ENCODE measurements at places on chromosomes 4 and X.

GRCh38 chr4:85886665-85887064 is 411.7 kb downstream of the ARHGAP24 start:
- DNase-seq = no peak

- DNase-seq = no peak
Measured at GRCh38 chr4:38532908-38533499, 131.0 kb upstream of the KLF3 start.

DNA sequence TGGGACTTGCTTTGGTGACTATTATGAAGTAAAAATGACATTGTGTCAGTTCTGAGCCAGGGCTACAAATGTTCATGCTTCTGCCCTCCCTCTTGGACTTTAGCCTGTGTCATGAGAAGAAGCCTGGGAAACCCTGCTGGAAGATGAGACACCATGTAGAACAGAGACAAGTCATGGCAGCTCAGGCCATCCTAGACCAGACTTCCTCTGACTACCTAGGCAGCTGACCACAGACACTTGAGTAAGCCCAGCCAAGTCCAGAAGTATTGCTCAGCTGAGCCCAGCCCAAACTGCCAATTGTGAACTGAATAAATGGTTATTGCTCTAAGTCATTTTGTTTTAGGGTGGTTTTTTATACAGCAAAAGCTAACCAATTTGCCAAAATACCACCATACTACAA is 467.6 kb upstream of the CNKSR2 start:
- no peak for DNase-seq

DNA sequence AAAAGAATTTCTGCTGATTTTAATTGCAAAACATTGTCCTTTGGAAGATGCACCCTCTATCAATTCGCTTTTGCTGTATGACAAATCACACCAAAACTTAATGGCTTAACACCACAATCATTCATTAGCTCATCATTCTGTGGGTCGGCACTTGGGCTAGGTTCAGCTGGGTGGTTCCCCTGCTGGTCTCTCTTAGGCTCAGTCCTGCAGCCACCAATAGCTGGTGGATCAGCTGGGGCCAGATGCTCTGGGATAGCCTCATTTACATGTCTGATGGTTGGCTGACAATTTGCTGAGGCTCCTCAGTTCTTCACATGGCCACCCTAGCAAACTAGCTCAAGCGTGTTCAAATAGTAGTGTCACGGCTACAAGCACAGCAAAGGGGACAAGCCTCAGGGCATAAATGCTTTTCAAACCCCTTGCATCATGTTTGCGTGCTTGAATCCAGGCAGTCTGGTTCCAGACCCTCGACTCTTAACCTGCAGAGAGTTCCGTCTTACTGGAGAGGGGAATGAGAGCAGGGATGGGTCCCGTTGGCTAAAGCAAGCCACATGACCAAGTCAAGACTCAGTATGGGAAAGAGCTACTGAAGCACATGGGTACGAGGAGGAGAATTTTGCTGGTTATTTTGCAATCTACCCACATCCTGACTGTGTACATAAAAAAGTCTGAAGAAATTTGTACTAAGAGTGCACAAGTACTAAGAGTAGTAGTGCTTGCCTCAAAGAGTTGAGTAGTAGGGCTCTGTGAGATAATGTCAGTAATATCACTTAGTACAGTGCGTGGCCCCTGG is 7.5 kb upstream of the ACSL1 start:
- DNase-seq = no peak

- no peak for DNase-seq
Measured at GRCh38 chr4:147968641-147969040, 236.8 kb downstream of the ARHGAP10 start.

GRCh38 chrX:140713174-140713539 is 3.6 kb downstream of the LINC00632 start:
- DNase-seq = no peak

DNA sequence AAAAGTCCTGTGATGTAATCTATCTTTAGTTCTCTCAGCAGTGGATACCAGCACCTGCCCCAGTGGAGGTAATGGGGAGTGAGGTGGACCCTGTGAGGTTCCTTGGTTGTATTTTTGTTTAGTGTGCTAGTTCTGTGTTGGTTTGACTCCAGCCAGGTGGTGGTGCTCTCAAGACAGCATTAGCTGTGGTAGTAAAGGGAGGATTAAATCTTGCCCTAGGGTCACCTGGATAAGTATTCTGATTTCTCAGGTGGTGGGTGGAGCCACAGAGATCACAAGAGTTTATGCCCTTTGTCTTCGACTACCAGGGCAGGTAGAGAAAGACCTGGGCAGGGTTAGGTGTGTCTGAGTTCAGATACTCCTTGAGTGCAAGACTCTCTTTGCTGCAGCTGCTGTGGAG is 176.3 kb upstream of the EDA2R start:
- no peak for DNase-seq

DNA sequence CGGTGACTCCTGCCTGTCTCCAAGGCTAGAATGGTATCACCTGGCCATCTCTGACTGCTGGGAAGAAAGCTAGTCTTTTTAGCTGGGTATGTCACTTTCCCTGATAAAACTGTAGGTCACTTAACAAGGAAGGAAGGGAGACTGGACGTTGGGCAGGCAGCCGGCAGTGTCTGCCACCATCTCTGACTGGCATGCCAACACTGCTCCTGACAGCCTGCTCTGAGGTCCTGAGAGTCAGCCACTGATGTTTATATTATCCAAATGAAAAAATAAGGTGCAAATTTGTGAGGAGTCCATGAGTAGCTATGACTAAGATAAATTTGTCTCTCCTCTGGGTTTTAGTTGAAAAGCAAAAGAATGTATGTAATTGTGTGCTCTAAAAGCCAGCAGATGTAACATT is 77.2 kb downstream of the SNX25 start:
- no peak for DNase-seq

GRCh38 chr4:152104356-152104755 is 343.5 kb upstream of the GATB start:
- DNase-seq = no peak

DNA sequence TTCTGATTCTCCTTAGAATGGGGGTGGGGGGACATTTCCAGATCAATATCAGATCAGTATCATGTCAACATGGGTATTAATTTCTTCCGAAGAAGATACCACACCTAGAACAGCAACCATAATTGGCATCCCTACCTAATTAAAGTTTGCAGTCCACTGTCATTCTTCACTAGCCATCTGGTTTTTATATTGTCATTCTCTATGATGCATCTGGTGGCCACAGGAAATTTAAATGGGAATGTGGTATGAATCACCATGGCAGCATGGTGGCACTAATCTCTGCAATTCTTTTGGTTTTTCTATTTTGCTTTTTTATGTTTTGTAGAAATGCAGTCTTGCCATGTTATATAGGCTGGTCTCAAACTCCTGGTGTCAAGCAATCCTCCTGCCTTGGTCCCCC is 16.6 kb upstream of the UBE2D3 start:
- DNase-seq = no peak

GRCh38 chrX:102930990-102931756 is 5.9 kb upstream of the RAB40AL start:
- DNase-seq = no peak

DNA sequence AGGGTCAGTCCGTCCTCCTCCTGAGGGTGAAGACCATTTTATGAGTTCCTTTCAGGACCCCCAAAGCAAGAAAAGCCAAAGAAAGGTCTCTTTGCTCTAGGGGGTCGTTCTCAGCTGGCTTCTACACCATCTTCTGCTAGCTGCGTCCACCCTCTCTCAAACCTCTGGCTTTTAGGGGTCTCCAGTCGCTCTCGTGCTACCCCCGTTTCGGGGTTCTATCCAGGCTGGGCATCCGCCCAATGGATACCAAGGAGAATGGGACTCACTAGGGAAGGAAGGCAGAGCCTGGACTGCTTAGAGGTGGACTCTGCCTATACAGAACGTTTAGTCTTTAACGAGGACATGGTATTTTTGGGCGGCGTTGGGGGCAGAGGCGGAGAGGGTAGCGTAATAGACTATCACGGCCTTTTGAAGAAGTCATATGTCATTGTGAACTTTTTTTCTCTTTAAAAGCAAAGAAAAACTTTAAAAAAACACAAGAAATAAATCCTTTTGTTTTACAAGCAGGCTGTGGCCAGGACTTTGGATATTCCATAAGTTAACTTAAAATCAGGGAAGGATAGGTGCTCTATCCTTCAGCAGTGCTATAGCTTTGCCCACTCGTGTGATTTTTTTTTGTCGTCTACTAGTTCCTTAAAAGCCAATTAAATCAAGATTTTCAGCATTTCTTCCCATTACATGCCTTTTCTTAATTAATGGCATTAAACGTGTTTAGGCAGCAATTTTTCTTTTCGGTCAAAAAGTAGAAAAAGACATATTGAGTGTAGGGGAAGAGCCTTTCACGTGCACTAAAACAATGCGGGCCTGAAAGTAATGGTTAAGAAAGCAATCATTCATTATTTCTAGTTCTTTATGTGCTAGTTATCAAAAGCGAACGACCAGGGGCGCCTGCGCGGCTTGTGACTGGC is 7.2 kb upstream of the PITX2 start:
- no peak for DNase-seq

DNA sequence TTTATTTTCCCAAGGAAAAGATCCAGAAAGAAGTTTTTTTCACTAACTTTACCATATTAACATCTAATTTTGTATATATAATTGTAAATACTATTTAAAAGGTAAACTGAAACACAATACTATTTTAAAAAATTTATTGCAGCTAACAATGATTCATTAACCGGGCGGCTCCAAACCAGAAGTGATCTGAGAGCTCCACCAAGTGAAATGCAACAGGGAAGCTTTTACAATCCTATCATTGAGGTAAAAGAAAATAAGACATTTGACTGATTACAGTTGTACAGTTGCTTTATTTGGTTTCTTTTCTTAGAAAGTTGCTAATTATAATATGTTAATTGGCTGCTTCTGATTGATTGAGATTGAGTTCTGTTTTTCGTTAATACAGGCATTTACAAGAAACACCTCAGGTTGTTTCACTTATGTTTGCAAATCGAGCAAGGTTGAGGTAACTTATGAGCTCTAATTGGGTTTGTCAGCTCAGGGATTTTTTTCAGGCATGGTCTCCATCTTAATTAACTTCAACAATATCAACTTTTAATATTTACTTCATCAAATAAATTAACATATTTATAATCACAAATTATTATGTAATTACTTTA is 220.2 kb upstream of the UGT8 start:
- no peak for DNase-seq

DNA sequence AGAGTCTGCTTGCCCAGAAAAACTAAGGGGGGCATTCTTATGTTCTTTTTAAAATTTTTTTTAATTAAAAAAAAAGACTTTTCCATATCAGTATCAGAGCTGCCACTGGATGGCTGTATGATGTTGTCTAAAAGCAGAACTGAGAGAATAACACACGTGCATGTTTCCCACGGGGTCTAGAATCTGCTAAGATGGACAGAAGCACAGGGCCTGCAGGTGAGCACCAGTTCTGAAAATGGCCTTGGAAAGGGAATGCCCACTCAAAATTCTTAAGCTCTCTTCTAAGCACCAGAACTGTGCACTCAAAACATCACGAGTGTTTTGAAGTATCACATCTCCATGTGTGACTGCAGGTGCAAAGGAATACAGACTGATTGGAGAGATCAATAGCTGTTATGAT is 61.1 kb downstream of the ARAP2 start:
- DNase-seq = no peak

DNA sequence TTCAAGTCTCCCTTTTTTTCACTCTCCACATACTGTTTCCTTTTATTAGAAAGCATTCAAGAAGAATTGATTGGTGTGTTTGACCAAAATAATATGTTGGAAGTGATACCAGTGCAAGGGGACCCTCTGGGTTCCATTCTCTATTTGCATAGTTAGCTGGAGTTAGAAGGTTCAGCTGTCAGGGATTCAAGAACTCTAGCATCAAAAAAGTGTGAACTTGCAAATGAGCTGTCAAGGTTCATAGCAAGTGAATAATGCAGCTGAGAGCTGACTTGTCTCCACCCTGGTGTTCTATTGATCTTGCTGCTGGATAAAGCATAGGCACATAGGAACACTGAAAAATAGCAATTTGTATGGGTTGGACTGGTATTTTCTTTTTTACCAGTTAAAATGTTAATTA is 73.2 kb downstream of the SORBS2 start:
- DNase-seq = no peak

GRCh38 chr4:27084685-27085361 is 224.2 kb downstream of the STIM2 start:
- peak; percentile 39 for DNase-seq

DNA sequence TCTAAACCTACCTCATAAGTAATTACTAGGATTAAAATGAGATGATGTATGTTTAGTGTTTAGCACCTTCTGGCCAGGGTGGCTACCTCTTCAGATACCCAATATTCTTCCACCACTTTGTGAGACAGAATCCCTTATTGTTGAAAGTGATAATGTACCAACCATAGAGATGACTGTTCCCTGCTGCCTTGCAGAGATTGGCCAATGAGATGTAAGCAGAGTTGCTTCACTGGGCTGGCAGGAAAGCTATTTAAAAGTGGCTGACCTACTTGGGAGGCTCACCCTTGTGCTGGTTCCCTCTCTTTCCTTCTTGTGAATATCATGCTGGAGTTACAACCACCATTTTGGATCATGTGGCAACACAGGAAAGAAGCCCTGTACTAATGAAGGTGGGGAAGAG is 58.9 kb downstream of the TMEM154 start:
- DNase-seq = no peak

DNA sequence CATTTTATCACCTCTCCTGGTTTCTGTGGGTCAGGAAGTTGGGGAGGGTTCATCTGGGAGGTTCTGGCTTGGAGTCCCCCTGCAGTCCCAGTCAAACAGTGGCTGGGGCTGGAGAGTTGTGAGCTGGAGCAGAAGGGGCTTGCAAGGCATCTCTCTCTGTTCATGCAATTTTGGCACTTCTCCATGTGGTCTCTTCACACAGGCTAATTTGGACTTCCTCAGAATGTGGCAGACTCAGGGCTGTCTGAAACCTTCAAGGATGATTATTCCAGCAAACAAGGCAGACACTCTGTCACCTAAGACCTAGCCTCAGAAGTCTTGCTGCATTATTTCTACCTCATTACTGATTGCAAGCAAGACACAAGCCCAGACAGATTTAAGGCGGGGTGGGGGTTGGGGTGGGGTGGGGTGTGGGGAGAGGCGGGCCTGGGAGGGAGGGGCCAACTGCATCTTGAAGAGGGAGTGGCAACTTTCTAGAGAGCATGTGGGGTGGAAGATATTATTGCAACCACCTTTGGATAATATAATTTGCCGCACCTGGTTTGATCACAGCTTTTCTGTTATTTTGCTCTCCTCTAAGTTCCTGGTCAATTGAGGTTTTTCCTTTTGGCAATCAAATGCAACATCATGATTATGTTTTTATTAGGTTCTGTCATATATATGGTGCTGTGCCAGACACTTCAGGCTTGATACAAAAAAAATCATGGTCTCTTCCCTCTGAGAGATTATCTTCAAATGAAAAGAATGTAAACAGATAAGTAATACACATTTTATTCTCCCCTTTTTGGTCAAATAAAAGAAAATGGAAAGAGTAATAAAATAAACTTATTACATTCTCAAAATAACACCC is 799.5 kb downstream of the RPA4 start:
- DNase-seq = no peak

- DNase-seq = no peak
Measured at GRCh38 chr4:112648263-112649054, 11.5 kb downstream of the LARP7 start.

GRCh38 chr4:38069271-38069760 is 109.1 kb downstream of the PTTG2 start:
- peak; percentile 25 for DNase-seq

Measured in COR-L47 (cell line).